ENCODE measurements at places on chromosomes 4 and X. TPM values are rescaled to one million over a fixed set of nuclear protein-coding genes. Genes with fewer than 3 reads are reported as not detected.

Gene MAGEC1
- not detected for total RNA-seq

Gene GRPR
- total RNA-seq = 0.07 TPM

Gene MCUB
- 17.6 TPM for total RNA-seq

Gene GPR78
- total RNA-seq = 0.05 TPM

Gene IQCM
- total RNA-seq = not detected

Gene ENPEP
- 0.01 TPM for total RNA-seq

Gene GPR82
- total RNA-seq = not detected

Gene PHOX2B
- not detected for total RNA-seq

Gene OTUD6A
- not detected for total RNA-seq

Gene GPRIN3
- 2.2 TPM for total RNA-seq
